ENCODE measurements at places on chromosomes 12 and 14.
A peak's percentile ranks its signal among the peaks of the same experiment; 100 is the strongest.

GRCh38 chr14:58876608-58877007 is 238.8 kb downstream of the DACT1 start:
- DNase-seq: no peak

DNA sequence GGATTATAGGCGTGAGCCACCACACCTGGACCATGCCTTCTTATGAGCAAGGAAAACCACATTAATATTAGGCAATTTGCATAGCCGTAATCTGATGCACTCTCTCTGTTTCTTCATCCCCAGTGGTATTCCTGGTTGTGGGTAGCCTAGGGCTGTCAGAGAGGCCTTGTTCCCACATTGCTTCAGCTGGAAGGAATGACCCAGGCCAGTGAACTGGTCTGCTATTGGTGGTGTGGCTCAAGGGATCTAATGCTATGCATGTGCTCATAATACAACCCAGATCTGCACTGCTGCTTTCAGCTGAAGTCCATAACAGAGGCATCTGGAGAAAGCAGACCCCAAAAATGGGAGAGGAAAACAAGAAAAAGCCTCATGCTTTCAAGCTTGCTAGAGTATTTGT is 33.1 kb upstream of the G2E3 start:
- DNase-seq: no peak

DNA sequence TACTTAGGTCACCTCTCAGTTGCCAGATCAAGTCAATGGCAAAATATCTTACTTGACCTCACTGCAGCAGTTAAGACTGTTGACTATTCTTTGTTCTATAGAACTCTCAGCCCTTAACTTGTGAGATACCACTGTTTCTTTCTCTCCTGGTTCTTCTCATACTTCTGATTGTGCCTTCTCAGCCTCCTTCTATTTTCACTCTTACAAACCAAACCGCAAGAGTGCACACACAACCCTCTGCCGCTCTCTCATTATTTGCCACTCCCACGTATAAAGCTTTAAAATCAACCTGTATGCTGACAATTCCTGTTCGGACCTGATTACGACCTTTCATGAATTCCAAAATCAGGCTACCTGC is 4.5 kb downstream of the E2F7 start:
- DNase-seq: no peak

- no peak for DNase-seq
These were observed 10.7 kb downstream of the TTC5 start for GRCh38 chr14:20295067-20295466.

DNA sequence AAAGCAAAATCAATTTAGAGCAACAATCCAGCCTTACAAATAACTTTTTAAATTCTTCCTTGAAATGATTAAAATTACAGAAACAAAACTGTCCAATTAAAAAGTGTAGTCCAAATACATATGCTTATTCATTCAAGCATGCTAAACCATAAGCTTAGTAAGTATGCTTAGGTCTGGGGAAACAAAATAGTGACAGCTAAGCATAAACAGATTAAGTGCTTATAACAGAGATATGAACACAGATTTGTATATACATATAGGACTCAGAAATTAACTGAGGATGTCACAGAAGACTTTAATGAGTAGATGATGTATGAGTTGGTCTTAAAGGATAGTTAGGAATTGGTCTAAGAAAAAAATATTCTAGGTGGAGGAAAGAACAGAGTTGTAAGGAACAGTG is 41.8 kb downstream of the SCAF11 start:
- DNase-seq: no peak

- DNase-seq: no peak
These were observed 19.8 kb upstream of the DCD start for GRCh38 chr12:54667945-54668344.

DNA sequence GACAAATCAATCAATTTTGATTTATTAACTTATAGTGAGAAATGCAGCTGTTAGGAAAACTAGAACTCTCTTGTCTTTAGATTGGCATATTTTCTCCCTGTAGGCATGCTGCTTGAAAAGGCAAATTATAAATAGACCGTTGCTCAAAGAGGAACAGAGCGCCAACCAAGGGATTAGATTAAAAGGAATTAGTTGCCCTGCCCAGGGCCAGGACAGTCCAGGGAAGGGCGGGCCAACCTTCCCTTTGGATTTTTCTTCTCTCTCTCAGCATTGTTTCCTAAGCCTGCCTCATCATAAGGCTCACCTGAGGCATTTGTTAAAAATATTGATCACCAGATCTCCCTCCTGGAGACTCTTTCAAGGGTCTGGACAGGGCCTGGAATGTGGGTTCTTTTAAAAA is 8.6 kb downstream of the CIPC start:
- no peak for DNase-seq

- DNase-seq: peak; percentile 53
These were observed 1.2 kb downstream of the FLRT2 start for GRCh38 chr14:85531141-85531586.

GRCh38 chr14:99554184-99554583 is 49.8 kb downstream of the CCDC85C start:
- DNase-seq: peak; percentile 87

- DNase-seq: peak; percentile 89
These were observed 61.7 kb upstream of the DLK1 start for GRCh38 chr14:100664841-100665510.

DNA sequence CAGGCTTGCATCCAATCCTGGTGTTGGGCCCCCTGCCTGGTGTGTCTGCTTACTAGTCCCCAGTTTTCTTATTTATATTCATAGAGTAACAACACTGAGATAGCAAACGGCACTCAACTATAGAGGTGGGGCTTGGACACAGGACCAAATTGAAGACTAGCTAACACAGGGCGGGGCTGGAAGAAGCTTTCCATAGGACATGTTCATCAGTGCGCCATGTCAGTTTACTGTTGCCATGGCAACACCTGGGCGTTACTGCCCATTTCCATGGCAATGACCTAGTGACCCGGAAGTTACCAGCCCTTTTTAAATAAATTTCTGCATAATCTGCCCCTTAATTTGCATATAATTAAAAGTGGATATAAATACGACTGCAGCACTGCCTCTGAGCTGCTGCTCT is 275.5 kb upstream of the TMEM132C start:
- DNase-seq: no peak

DNA sequence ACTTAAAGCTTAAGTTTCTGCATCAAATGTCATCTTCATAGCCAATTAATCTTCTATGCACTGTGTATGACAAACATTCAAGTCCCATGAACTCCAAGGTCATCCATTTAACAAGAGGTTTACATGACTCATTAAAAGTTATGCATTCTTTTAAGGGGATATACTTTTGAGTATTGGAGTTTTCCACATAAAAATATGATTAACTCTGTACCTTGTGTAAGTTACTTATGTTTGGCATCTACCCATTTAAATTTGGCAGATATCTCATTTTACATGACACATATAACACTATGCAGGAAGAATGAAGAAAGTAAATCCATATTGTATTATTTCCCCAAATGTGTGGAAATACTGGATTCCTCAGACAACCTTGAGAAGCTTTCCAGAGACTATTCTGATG is 240.2 kb downstream of the PAX9 start:
- DNase-seq: no peak

DNA sequence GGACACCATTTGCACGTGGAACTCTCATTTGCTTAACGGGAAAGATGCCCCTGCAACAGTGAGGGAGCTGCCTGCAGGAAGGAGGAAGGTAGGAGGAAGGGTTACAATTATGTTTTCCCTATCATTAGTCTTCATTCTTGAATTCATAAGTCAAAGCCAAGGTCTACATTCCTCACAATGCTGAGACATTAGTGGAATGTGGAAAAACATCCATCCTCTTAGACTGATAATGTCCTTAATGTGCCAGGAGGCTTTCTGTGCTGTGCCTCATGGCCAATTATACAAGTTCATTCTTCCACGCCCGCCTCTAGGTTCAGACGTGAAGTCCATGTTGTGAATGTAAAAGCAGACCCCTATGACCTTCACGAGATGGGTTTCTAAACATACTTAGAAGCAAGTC is 1212.4 kb upstream of the TMEM132C start:
- DNase-seq: no peak

DNA sequence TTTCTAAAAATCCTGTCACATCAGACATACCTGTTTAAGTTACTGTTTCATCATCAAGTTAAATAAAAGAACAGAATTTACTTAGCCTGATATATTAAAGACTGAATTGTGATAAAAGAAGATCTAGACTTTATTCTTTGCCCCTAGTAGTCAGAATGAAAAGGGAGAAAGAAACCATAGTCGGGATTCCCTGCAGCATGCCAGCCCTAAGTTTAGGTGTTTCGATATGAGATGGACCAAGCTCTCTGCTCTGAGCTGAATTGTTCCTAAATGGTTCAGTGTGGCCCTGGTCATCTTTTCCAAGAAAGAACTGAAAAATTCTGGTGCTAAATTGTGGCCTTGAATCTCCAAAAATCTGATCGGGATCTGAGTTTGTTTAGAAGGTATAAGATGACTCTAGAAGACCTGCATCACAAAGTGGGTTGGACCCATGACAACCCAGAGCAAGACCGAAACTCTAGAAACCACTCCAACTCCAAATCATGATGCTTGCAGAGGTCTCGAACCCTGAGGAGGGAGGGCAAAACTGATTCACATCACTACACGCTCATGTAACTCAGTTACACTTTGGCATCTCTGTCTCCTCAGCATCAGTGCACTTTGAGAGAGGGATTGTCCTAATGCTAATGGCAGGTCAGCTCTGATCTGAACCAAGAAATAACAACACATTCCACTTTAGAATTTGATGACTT is 15.7 kb downstream of the PTGER2 start:
- DNase-seq: no peak

- DNase-seq: no peak
These were observed 32.4 kb downstream of the NEMF start for GRCh38 chr14:49820176-49820575.

DNA sequence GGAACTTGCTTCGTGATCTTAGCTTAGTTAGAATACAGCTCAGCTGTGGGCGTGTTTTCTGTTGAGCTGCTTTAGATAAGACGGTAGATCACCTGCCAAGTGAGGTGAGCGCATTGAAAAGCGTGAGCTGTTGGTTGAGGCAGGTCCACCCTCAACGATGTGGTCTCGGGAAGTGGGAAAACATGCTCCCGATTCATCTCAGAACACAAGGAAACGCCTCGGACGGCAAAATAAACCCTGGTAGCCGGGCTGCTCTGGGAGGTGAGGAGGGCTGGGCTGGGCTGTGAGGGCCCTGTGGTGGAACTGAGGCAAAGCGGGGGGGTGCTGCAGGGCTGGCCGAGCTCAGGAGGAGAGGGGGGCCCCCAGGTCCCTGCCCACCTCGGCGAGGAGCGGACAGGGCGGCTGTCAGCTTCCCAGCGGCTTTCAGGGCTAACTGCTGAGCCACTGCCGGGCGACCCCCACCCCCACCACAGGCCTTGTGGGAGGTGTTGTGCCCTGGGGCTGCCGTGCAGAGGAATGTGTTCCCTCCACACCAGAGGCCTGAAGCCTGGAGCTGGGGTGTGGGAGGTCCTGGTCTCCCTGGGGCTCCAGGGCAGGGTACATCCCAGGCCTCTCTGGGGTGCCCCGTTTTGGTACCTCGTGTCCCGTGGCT is 30.7 kb downstream of the NOC4L start:
- no peak for DNase-seq

DNA sequence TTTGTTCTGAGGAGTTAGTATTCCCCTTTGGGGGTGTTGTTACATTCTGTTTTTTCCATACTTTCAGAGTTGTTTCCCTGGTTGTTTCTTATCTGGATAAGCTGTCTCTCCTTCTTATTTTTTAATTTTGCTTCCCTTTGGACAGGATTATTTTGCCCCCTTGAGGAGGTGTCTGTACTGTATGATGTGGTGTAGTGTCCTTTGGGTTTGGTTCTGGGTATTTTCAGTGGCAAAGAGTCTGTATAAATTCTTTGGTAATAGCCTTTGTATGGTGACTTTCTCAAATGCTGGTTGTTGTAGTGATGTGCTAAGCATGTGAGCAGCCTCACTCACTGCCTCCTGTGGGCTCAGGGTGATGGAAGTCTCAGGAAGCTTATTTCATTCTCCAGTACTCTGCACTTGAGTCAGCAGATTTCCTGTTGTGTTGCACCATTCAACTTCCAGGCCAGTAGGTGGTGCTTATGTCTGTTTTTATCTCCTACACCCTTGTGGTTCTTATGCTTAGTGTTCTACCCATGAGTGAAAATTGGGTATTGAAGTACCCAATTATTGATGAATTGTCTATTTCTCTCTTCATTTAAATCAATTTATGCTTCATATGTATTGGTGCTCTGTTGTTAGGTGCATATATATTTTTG is 103.3 kb upstream of the PMCH start:
- DNase-seq: no peak

DNA sequence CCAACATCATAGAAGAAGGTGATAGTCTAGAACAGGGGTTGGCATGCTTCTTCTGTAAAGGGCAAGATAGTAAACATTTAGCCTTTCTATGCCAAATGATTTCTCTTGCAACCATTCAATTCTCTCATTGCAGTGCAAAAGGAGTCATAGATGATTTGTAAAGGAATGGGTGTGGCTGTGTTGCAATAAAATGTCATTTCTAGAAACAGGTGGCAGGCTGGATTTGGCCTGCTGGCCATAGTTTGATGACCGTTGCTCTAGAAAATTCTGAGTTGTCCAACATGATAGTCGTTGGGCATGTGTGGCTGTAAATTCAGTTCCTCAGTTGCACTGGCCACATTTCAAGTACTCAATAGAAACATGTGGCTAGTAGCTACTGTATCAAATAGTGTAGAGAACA is 21.7 kb downstream of the SMCO2 start:
- no peak for DNase-seq

- no peak for DNase-seq
These were observed 7.4 kb downstream of the ZBTB39 start for GRCh38 chr12:56998981-56999380.

- no peak for DNase-seq
These were observed 221.2 kb upstream of the TMPO start for GRCh38 chr12:98294051-98294805.

DNA sequence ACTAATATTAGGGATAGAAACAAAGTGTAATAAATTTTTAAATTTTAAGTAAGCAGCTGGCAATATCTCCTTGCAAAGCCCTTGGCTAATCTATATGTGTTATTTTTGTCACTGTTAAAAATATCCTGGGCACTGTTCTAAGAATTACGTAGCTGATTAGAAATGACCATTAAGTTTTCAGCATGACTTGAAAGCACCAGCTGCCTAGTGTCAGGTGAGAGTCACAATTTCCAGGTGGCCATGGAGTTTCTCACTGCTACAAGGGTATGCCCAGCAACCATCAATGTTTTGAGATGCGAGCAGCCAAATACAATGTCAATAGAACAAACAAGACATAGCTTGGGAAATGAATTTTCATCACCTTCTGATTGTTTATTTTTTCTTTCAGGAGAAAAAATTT is 23.3 kb upstream of the GYS2 start:
- no peak for DNase-seq

DNA sequence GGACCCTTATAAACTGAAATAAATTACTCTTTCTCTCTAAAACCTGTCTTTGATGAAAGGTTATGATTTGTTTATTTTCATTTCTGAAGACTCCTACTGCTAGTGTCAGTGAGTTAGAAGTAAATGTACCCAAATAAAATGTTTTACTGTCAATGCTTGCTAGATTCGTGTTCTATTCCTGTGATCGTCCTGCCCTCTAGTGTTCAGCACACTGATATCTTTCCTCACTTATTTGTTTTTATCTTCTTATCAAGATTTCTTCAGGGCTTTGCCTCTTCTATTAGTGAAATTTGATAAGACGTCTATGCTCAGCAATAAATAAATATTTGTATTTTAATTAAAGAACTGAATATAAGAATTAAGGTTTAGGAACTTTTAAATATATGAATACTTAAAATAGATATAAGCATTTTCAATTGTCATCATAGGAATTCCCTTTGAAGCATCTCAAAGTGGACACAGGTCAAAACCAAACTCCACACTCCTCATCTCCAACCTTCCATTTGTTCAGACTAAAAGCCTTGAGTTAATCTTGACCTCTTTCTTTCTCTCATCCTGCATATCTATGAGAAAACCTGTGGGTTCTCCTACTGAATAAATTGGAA is 75.8 kb downstream of the C12orf50 start:
- DNase-seq: no peak
